ENCODE measurements at places on chromosomes 12 and 14.
A peak's percentile ranks its signal among the peaks of the same experiment; 100 is the strongest.

- H3K4me3 ChIP-seq, result no peak overlapping the region
- peaks cover 5% of the 10 kb centered on the region for H3K4me1 ChIP-seq
- peaks cover 6% of the 10 kb centered on the region for H3K27me3 ChIP-seq
- no peak for DNase-seq
- H3K27ac ChIP-seq, result peak overlapping the region; percentile 55
Observed at GRCh38 chr14:105201925-105202513, 20.9 kb upstream of the NUDT14 start.

DNA sequence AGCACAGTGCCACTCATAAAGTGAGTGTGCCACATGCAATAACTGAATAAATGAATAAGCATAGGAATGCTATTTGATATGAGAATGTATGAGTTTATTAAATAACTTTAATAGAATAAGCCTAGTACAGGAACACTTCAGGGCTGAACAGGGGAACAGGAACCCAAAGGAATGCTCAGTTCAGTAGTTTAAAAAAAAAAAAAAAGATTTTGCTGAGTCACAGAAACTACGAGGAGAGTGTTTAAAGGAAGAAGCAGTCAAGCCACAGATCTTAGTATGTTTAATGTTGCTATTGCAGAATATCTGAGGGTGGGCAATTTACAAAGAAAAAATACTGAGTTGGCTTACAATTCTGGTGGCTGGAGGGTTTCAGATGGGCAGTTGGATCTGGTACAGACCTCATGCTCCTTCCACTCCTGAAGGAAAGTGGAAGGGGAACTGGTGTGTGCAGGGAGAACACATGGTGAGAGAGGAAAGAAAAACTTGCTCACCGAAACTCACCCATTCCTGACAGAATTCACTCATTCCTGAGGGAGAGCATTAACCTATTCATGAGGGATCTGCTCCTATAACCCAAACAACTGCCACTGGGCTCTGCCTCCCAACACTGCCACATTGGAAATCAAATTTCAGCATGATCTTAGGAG lies 880.3 kb upstream of the MGAT4C start:
- H3K4me1 ChIP-seq, result no peaks in the 10 kb centered on the region
- H3K4me3 ChIP-seq, result no peak overlapping the region
- no peak for DNase-seq
- no peaks in the 10 kb centered on the region for H3K27me3 ChIP-seq
- no peak overlapping the region for H3K27ac ChIP-seq

- no peak for DNase-seq
- H3K27ac ChIP-seq, result no peak overlapping the region
- H3K36me3 ChIP-seq, result peaks cover 20% of the 10 kb centered on the region
- no peaks in the 10 kb centered on the region for H3K27me3 ChIP-seq
Observed at GRCh38 chr14:89248411-89249064, 168.5 kb downstream of the FOXN3 start.

- DNase-seq, result no peak
- peak overlapping the region; percentile 93 for H3K27ac ChIP-seq
- peaks cover 7% of the 10 kb centered on the region for H3K36me3 ChIP-seq
- H3K27me3 ChIP-seq, result no peaks in the 10 kb centered on the region
Observed at GRCh38 chr14:68780358-68781160, 12.3 kb downstream of the ZFP36L1 start.

- H3K4me3 ChIP-seq, result peak overlapping the region; percentile 54
- H3K4me1 ChIP-seq, result peaks cover 68% of the 10 kb centered on the region
- peaks cover 28% of the 10 kb centered on the region for H3K36me3 ChIP-seq
- DNase-seq, result no peak
Observed at GRCh38 chr12:12440784-12441428, 84.0 kb downstream of the BORCS5 start.

DNA sequence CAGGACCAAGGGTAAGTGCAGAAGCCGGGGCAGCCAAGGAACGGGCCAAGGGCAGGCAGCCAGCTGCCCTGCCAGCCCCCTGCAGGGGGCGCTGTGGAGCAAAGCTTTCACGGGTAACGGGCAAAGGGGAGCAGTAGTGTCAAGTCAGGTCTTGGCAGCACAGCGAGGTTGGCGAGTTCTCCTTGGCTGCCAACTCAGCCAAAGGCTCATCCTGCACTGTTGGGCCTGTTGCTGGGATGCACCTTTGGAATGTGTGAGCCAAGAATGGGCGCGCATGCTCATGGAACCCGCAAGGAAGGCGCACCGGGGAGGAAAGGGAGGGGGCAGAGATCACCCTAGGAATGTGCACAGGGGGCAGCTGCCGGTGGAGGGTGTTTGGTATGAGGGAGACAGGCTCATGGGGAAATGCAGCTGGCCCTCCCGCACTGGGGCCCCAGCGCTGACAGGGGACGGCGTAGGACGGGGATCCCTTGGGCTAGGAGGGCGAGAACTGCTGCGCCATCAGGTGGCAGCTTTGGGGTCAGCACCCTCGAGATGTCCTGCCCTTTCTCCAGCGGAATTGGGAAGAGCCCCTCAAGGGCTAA lies 138.0 kb downstream of the ASCL4 start:
- peak; percentile 52 for DNase-seq
- H3K27ac ChIP-seq, result no peak overlapping the region
- H3K36me3 ChIP-seq, result no peaks in the 10 kb centered on the region
- peaks cover 5% of the 10 kb centered on the region for H3K4me1 ChIP-seq

- no peak overlapping the region for H3K27ac ChIP-seq
- peaks cover 10% of the 10 kb centered on the region for H3K4me1 ChIP-seq
- no peak for DNase-seq
Observed at GRCh38 chr12:1329784-1330476, 264.5 kb downstream of the FBXL14 start.

- H3K4me1 ChIP-seq, result no peaks in the 10 kb centered on the region
- H3K36me3 ChIP-seq, result no peaks in the 10 kb centered on the region
- peaks cover 12% of the 10 kb centered on the region for H3K27me3 ChIP-seq
- no peak for DNase-seq
- H3K4me3 ChIP-seq, result no peak overlapping the region
Observed at GRCh38 chr14:34732802-34733201, 18.4 kb upstream of the CFL2 start.

- H3K36me3 ChIP-seq, result no peaks in the 10 kb centered on the region
- H3K27me3 ChIP-seq, result peaks cover 52% of the 10 kb centered on the region
- peak within 1 kb of the TSS; percentile 29 for H3K27ac ChIP-seq
- peaks cover 7% of the 10 kb centered on the region for H3K4me1 ChIP-seq
Observed at GRCh38 chr12:85280165-85280983, at the start of gene ALX1. ALX1 (plus strand) TSS chr12:85280220; CDS start chr12:85280262, 42 bp downstream.

DNA sequence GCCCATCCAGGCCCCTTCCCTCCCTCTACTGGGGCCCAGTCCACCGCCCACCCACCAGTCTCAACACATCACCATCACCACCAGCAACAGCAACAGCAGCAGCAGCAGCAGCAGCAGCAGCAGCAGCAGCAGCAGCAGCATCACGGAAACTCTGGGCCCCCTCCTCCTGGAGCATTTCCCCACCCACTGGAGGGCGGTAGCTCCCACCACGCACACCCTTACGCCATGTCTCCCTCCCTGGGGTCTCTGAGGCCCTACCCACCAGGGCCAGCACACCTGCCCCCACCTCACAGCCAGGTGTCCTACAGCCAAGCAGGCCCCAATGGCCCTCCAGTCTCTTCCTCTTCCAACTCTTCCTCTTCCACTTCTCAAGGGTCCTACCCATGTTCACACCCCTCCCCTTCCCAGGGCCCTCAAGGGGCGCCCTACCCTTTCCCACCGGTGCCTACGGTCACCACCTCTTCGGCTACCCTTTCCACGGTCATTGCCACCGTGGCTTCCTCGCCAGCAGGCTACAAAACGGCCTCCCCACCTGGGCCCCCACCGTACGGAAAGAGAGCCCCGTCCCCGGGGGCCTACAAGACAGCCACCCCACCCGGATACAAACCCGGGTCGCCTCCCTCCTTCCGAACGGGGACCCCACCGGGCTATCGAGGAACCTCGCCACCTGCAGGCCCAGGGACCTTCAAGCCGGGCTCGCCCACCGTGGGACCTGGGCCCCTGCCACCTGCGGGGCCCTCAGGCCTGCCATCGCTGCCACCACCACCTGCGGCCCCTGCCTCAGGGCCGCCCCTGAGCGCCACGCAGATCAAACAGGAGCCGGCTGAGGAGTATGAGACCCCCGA lies 6.8 kb upstream of the RNU7-1 start:
- H3K4me1 ChIP-seq, result peaks cover 60% of the 10 kb centered on the region
- H3K36me3 ChIP-seq, result peaks cover 43% of the 10 kb centered on the region
- H3K27me3 ChIP-seq, result no peaks in the 10 kb centered on the region
- H3K4me3 ChIP-seq, result peak overlapping the region; percentile 88

GRCh38 chr12:13945641-13946040 lies 35.8 kb downstream of the GRIN2B start:
- DNase-seq, result no peak
- H3K4me1 ChIP-seq, result no peaks in the 10 kb centered on the region
- peaks cover 6% of the 10 kb centered on the region for H3K27me3 ChIP-seq

DNA sequence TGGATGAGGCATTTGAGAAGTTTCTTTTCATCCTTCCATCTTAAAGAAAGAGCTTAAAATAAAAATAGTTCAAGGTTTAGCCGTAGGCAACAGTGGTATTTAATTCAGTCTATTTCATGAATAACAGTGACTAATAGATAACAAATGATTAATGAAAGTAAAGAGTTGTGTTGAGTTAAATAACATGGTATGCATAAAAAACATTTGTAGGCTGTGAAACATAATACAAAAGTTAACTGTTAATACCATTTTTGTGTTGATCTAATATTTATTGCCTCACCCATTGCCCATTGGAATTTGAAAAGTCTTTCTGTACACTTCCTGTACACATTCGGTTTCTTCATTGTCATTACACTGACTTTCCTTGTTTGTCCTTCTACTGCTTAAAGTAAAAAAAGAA lies 108.6 kb upstream of the PDE3A start:
- no peak overlapping the region for H3K27ac ChIP-seq
- H3K27me3 ChIP-seq, result no peaks in the 10 kb centered on the region
- no peaks in the 10 kb centered on the region for H3K36me3 ChIP-seq
- H3K4me1 ChIP-seq, result no peaks in the 10 kb centered on the region
- no peak overlapping the region for H3K4me3 ChIP-seq

DNA sequence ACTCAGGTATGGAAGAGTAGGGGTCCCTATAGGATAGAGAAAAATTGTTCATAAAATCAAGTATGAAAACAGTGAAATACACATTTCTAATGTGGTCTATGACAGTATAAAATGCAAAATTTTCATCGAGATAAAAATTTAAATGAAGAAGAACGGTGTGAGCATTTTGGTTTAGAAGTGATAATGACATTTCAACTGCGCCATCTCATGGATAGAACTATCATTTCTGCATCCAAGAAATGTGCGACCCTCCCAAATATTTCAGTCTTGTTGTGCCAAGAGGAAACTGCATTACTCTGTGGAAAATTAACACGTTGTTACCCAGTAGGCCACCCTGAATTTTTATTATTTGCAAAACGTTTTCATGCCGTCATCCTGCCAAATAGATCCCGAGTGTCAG lies 108.8 kb downstream of the CRACR2A start:
- DNase-seq, result no peak
- peaks cover 36% of the 10 kb centered on the region for H3K4me1 ChIP-seq
- peaks cover 41% of the 10 kb centered on the region for H3K36me3 ChIP-seq
- H3K27me3 ChIP-seq, result no peaks in the 10 kb centered on the region
- H3K4me3 ChIP-seq, result no peak overlapping the region
- no peak overlapping the region for H3K27ac ChIP-seq

DNA sequence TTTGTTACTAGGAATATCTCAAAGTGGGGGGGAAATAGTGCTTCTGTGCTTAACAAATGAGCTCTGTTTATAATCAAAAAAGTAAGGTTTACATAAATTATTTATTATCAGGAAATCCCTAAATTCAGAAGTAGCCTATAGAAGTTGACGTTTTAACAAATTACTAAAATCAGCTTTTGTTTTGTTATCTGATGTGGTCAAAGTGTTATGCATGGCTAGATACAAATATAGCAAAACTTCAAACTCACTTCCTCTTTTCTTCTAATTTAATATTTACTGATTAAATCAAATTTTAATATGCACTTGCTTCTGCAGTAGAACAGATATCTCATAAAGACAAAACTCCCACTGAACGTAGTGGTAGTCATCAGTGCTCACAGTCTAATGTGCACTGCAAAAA lies 47.5 kb downstream of the GARIN6 start:
- H3K36me3 ChIP-seq, result no peaks in the 10 kb centered on the region
- DNase-seq, result no peak
- H3K4me1 ChIP-seq, result no peaks in the 10 kb centered on the region
- H3K27ac ChIP-seq, result no peak overlapping the region
- H3K4me3 ChIP-seq, result no peak overlapping the region

DNA sequence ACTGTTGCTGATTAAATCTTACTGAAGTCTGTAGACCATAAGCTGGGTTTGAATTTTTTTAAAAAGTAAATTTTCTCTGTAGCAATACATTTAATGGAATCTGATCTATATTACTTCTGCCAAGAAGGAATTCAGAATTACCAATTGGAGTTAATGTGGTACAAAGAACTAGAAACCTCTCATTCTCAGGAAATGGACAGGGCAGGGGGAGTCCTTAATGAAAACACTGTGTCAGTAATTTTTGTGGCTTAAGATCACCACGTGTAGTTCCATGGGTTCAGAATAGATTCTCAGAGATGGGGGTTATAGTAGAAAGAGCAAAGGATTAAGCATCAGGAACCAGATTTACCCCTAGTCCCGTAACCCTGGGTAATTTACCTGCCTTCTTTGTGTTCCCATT lies 30.3 kb downstream of the FBXL14 start:
- no peak overlapping the region for H3K4me3 ChIP-seq
- no peak overlapping the region for H3K27ac ChIP-seq
- no peaks in the 10 kb centered on the region for H3K36me3 ChIP-seq
- H3K27me3 ChIP-seq, result peaks cover 17% of the 10 kb centered on the region

- no peak overlapping the region for H3K27ac ChIP-seq
- H3K4me1 ChIP-seq, result no peaks in the 10 kb centered on the region
- H3K36me3 ChIP-seq, result no peaks in the 10 kb centered on the region
- no peak overlapping the region for H3K4me3 ChIP-seq
- H3K27me3 ChIP-seq, result peaks cover 23% of the 10 kb centered on the region
- DNase-seq, result no peak
Observed at GRCh38 chr12:54680374-54680773, 32.2 kb upstream of the DCD start.

DNA sequence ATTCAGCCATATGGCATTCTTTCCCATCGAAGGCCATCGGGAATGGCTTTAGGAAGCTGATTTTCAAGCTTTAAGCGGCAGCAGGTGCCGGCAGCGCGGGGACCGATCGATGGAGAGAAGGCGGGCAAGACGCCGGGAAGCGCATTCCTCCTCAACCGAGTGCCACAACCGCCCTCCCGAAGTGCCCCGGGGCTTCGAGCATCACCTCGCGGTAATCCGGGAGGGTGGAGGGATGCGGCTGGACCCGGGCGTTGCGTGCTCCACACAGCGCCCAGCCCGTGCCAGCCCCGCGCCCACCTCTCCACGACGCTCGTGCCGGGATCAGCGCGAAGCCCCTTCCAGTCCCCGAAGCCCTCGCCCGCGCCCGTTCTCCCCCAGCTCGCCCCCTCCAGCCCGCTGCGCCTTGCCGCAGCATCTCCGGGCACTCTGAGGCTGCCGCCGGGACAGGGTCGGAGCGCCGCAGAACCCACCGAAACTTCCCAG lies 3.2 kb downstream of the USP44 start:
- DNase-seq, result peak; percentile 5
- peak overlapping the region; percentile 77 for H3K27ac ChIP-seq
- H3K4me1 ChIP-seq, result peaks cover 29% of the 10 kb centered on the region
- peaks cover 3% of the 10 kb centered on the region for H3K36me3 ChIP-seq
- peaks cover 3% of the 10 kb centered on the region for H3K27me3 ChIP-seq

- H3K4me3 ChIP-seq, result no peak overlapping the region
- H3K36me3 ChIP-seq, result no peaks in the 10 kb centered on the region
- no peak for DNase-seq
- no peak overlapping the region for H3K27ac ChIP-seq
Observed at GRCh38 chr14:103100281-103101121, 6.0 kb downstream of the EXOC3L4 start.
